Keratinocyte (primary cell): ENCODE measurements at places on chromosomes 4 and X. TPM values are rescaled to one million over a fixed set of nuclear protein-coding genes. Genes with fewer than 3 reads are reported as not detected.
A peak's percentile ranks its signal among the peaks of the same experiment; 100 is the strongest.

DNA sequence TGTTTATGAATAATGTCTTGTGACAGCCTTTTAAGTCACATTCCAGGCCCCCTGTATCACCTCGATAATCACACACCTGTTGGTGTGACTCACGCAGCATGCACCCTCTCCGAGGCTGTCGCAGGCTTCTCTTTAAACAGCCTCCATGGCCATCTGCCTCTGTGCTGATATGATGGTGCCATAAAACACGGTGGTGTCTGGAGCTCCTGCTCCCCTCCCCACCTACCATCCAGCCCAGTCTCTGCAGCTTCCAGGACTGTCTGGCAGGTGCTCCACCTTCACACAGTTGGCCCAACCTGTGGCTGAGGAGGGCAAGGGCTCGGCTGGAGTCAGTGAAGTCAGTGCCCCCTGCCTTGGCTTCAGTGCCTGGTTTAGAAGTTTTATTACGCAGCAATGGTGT lies 173.8 kb upstream of the RPL34 start:
- H3K36me3 ChIP-seq: no peaks in the 10 kb centered on the region
- DNase-seq: no peak
- no peaks in the 10 kb centered on the region for H3K27me3 ChIP-seq
- no peaks in the 10 kb centered on the region for H3K4me1 ChIP-seq

DNA sequence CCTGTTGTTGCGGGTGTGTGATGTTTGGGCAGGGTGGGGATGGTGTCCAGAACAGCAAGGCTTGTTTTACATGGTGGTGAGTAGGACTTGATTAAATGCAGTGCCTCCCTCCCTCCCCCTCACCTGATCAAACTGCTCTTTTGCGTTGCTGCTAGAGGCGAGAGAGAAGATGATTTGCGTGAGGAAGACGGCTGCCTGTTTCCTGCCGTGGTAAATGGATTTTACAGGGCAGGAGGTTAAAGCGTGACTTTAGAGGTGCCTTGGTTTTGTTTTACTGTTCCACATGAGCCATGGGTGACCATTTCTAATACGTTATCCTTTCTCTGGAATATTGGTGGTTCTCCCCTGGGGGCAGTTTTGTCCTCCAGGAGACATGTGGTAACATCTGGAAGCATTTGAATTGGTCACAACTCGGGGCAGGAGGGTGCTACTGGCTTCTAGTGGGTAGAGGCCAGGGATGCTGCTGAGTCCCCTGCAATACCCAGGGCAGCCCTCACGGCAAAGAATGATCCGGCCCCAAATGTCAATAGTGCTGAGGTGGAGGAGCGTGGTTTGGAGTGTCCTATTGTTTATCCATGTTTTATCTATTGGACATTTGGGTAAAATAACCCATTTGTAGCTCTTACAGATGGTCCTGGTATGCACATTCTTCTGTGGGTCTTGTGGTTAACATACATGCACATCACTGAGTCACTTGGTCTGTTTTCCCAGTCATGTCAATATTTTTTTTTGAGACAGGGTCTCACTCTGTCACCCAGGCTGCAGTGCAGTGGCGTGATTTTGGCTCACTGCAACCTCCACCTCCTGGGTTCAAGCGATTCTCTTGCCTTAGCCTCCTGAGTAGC lies 73.7 kb downstream of the SHROOM2 start:
- H3K27ac ChIP-seq: no peak overlapping the region
- H3K36me3 ChIP-seq: no peaks in the 10 kb centered on the region
- no peak overlapping the region for H3K4me3 ChIP-seq
- H3K4me1 ChIP-seq: peaks cover 4% of the 10 kb centered on the region
- no peak for DNase-seq

DNA sequence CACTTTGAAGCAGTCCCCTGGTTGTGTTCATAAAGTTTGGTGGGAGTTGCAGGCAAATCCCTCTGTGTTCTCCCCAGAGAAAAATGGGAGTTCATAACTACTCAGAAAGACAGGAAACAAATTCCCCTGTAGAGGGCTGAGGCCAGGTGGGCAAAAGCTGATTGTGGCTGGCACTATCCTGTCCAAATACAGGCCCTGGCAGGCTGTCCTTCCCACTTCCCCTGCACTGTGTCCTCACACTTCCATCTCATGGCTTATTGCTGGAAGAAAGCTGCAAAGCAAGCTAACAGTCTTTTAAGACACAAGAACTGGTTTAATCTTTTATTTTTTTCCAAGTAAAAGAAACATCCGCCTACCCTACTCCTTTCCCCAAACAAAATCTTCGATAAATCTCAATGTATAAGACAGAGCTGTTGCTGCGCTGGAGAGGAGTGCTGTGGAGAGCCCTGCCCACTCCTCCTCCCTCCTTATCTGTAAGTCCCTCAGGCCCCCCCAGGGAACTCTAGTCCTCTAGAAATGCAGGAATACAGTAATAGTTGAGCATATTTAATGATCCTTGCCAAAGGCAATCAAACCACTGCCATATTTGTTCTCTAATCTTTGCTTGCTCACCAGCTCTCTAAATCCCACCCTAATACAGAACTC lies 14.0 kb downstream of the TAPT1 start:
- no peak overlapping the region for H3K4me3 ChIP-seq
- no peak for DNase-seq
- no peak overlapping the region for H3K27ac ChIP-seq
- peaks cover 1% of the 10 kb centered on the region for H3K36me3 ChIP-seq

DNA sequence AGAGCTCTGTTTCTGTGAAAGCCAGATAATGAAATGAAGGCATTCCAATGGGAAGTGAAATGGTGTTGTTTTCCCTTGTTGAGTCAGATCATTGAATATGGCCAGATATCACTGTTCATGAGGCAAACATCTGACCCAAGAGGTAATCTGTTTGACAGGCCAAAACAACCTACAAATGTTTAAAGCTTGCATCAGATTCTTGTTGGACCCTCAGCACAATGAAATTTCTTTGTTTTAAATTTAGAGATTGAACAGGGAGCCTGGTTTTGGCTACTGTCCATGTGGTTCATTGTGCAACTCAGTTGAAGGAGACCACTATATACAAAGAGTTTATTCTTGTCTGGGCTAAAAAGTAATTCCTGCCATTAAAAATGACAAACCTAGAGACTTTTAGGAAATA lies 159.1 kb downstream of the AFF2 start:
- H3K27me3 ChIP-seq: no peaks in the 10 kb centered on the region
- no peak for DNase-seq
- no peaks in the 10 kb centered on the region for H3K4me1 ChIP-seq
- H3K4me3 ChIP-seq: no peak overlapping the region

- no peak overlapping the region for H3K27ac ChIP-seq
- H3K4me1 ChIP-seq: no peaks in the 10 kb centered on the region
- no peak overlapping the region for H3K4me3 ChIP-seq
- no peaks in the 10 kb centered on the region for H3K27me3 ChIP-seq
Measured at GRCh38 chr4:162891788-162892707, 274.6 kb downstream of the NAF1 start.

DNA sequence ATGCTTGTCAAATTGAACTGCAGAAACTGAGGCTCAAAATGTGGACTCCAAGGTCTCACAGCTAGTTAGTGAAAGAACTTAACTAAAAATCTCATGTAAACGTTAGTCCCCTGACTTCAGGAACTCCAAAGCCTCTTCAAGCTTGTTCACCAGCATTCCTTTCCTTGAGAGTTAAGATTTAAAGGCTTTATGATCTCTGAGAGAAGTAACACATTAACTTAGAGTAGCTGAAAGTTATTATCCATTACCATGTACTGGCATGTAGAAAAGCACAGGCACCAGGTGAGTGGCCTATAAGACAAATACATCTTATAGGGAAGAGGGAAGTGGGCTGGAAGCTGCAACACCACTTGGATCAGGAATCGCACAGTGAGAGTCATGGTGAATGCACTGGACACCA lies 15.3 kb downstream of the PARM1 start:
- DNase-seq: no peak
- no peak overlapping the region for H3K4me3 ChIP-seq
- no peaks in the 10 kb centered on the region for H3K27me3 ChIP-seq
- no peak overlapping the region for H3K27ac ChIP-seq
- no peaks in the 10 kb centered on the region for H3K4me1 ChIP-seq

- peaks cover 4% of the 10 kb centered on the region for H3K4me1 ChIP-seq
- H3K4me3 ChIP-seq: no peak overlapping the region
- no peak for DNase-seq
- peak overlapping the region; percentile 2 for H3K27ac ChIP-seq
Measured at GRCh38 chr4:21012851-21013331, 312.6 kb downstream of the PACRGL start.

- peaks cover 3% of the 10 kb centered on the region for H3K36me3 ChIP-seq
- no peak overlapping the region for H3K4me3 ChIP-seq
- no peak overlapping the region for H3K27ac ChIP-seq
Measured at GRCh38 chr4:183321079-183321478, 1.0 kb upstream of the CLDN22 start.

- H3K27me3 ChIP-seq: no peaks in the 10 kb centered on the region
- H3K4me1 ChIP-seq: peaks cover 6% of the 10 kb centered on the region
- no peak for DNase-seq
- H3K27ac ChIP-seq: no peak overlapping the region
- H3K36me3 ChIP-seq: no peaks in the 10 kb centered on the region
Measured at GRCh38 chr4:55023030-55023429, 102.4 kb downstream of the KDR start.

- DNase-seq: no peak
- no peaks in the 10 kb centered on the region for H3K27me3 ChIP-seq
- H3K4me1 ChIP-seq: peaks cover 4% of the 10 kb centered on the region
- H3K36me3 ChIP-seq: no peaks in the 10 kb centered on the region
Measured at GRCh38 chr4:59553063-59553720, 1646.9 kb upstream of the ADGRL3 start.

- H3K4me3 ChIP-seq: no peak overlapping the region
- H3K36me3 ChIP-seq: no peaks in the 10 kb centered on the region
- H3K27me3 ChIP-seq: no peaks in the 10 kb centered on the region
- H3K4me1 ChIP-seq: no peaks in the 10 kb centered on the region
- H3K27ac ChIP-seq: no peak overlapping the region
- DNase-seq: no peak
Measured at GRCh38 chr4:37188100-37188499, 56.4 kb upstream of the NWD2 start.

PCDH11X gene
- 0.01 TPM in 1 of 3 replicates, not detected in the others for polyA plus RNA-seq

GPR173 gene
- 0.08 to 0.20 TPM (median 0.10 TPM) in 3 replicates for polyA plus RNA-seq

FATE1 gene
- polyA plus RNA-seq: not detected in 3 replicates

EGF gene
- 0.58 to 1.3 TPM (median 0.97 TPM) in 3 replicates for polyA plus RNA-seq

TSPAN5 gene
- 28.0 to 45.5 TPM (median 45.0 TPM) in 3 replicates for polyA plus RNA-seq

KLHL13 gene
- polyA plus RNA-seq: 2.7 to 5.9 TPM (median 4.9 TPM) in 3 replicates

TMPRSS11D gene
- 0.26 to 0.73 TPM (median 0.28 TPM) in 3 replicates for polyA plus RNA-seq

UGT2B17 gene
- polyA plus RNA-seq: 0.05 TPM in 2 of 3 replicates, not detected in the other
